ENCODE measurements at places on chromosomes 7 and 10. TPM values are rescaled to one million over a fixed set of nuclear protein-coding genes. Genes with fewer than 3 reads are reported as not detected.

- DNase-seq, result no peak
Measured at GRCh38 chr7:102456327-102456726, 8.3 kb downstream of the ALKBH4 start.

- DNase-seq, result no peak
Measured at GRCh38 chr10:11064832-11065231, 47.2 kb downstream of the CELF2 start.

- no peak for DNase-seq
Measured at GRCh38 chr7:30799976-30800661, 28.9 kb downstream of the MINDY4 start.

DNA sequence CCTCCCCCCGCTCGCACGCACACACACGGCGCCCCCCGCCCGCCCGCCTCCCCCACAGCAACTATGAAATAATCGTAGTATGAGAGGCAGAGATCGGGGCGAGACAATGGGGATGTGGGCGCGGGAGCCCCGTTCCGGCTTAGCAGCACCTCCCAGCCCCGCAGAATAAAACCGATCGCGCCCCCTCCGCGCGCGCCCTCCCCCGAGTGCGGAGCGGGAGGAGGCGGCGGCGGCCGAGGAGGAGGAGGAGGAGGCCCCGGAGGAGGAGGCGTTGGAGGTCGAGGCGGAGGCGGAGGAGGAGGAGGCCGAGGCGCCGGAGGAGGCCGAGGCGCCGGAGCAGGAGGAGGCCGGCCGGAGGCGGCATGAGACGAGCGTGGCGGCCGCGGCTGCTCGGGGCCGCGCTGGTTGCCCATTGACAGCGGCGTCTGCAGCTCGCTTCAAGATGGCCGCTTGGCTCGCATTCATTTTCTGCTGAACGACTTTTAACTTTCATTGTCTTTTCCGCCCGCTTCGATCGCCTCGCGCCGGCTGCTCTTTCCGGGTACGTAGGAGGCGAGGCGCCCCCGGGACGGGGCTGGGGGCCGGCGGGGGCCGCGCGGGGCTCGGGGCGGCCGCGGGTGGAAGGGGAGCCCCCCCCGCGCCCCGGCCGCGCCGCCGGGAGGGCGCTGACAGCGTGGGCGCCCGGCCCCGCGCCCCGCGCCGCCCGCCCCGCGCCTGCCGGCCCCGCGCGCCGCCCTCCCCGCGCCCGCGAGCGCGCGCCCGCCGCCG lies 441 bp downstream of the BMI1 start:
- no peak for DNase-seq

DNA sequence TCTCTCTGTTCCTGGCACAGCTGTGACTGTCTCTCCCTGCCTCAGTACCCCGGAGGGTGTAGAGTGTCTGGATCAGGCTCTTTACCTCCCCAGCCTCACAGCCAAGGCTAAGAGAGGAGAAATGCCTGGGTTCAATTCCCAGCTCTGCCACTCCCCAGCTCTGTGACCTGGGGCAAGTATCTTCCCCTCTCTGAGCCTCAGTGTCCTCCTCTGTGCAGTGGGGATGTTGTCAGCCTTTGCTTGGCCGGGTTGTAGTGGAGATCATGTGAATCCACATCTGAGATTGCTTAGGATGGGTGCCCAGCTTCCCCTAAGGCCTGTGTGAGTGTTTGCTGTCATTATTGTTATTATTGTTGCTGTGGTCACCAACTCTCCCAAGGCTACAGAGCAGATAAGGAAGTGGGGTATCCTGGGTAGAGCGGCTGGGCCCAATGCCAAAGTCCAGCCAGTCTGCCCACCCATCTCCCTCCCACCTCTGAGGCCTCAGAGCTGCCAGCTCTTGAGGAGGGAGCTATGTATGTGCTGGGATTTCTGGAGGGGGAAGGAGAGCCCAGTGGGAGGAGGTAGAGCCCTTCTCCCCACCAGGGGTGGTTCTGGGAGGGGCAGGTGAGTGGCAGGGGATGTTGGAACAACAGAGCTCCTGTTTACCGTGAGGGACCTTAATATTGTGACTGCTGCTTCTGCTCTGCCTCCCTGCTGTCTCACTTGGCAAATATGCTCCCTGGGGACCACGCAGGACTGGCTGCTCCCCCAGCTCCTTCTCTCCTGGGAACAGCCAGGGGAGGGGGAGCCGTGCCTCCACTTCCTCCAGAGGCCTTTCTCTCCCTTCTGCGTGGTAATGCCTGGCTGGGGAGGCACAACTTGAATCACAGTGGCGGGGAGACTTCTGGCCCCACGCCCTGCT lies 170.5 kb downstream of the RPS24 start:
- DNase-seq, result no peak

- no peak for DNase-seq
Measured at GRCh38 chr10:43114088-43114742, 24.0 kb upstream of the CSGALNACT2 start.

GRCh38 chr7:155652156-155653114 lies 8.0 kb downstream of the RBM33 start:
- DNase-seq, result no peak

DNA sequence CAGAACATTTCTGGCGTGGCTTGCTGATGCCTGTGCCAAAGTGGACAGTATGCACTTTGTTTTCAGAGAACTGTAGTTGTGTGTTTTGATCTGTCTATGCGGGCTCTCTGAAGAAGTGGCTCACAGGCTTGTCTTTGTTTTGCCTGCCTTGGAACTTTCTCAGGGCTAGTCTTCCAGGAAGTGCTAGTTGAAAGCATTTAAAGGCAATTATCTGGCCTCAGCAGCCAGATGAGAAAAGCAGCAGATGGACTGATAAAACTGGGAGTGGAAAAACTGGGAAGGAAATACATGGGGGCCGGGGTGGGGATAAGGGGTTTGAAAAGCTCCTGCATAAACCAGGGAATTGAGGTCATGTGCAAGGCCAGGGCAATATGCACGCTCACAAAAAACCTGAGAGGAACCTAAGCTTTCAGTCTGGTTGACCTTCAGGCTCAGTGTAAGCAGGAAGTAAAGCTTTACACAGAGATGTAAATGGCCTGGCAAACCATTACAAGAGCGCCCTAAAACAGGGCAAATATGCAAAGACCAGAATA lies 94.5 kb downstream of the ZNF33B start:
- DNase-seq, result no peak

The ENTPD1 gene
- not detected for total RNA-seq

The GLCCI1 gene
- 1.9 TPM for total RNA-seq

The ZNF735 gene
- total RNA-seq, result not detected

The HABP2 gene
- not detected for total RNA-seq

The OR6V1 gene
- not detected for total RNA-seq

The ST7 gene
- 19.4 TPM for total RNA-seq
